HAP-1 (cell line): ENCODE measurements at places on chromosomes 5 and 9.

DNA sequence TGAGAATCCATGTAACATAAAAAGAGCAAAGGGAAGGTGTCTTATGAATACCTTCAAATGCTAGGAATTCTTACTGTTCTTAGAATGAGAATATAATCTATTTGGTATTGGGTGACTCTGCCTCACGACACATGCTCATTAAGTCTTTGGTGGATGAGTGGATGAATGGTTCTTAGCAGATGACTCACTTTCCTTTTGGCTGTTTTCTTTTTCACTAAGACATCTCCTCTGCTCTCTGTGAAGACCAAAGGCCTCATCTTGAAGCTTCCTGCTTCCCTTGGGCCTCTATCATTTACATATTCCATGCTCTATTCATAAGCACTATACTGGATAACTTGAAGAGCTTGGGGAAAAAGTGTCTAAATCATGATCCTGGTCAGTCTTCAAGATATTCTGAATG lies 468.1 kb downstream of the SPATA31D1 start:
- DNase-seq: no peak

GRCh38 chr5:132283423-132284043 lies 10.7 kb upstream of the SLC22A4 start:
- DNase-seq: no peak

GRCh38 chr9:92746567-92747458 lies 17.8 kb downstream of the BICD2 start:
- no peak for DNase-seq

DNA sequence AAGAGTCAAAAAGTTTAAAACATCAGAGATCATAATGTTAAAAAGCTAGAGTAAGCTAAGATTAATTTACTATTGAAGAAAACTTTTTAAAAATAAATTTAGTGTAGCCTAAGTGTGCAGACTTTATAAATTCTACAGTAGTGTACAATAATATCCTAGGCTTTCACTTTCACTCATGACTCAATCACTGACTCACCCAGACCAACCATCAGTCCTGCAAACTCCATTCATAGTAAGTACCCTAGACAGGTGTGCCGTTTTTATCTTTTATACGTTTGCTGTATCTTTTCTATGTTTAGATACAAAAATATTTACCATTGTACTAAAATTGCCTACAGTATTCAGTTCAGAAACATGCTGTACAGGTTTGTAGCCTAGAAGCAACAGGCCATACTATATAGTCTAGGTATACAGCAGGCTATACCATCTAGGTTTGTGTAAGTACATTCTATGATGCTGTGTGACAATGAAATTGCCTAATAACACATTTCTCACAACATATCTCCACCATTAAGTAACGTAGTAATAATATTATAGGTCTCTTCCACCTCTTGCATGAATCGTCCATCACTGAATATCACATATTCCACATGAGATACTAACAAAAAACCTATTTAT lies 59.2 kb downstream of the MEGF9 start:
- DNase-seq: no peak

DNA sequence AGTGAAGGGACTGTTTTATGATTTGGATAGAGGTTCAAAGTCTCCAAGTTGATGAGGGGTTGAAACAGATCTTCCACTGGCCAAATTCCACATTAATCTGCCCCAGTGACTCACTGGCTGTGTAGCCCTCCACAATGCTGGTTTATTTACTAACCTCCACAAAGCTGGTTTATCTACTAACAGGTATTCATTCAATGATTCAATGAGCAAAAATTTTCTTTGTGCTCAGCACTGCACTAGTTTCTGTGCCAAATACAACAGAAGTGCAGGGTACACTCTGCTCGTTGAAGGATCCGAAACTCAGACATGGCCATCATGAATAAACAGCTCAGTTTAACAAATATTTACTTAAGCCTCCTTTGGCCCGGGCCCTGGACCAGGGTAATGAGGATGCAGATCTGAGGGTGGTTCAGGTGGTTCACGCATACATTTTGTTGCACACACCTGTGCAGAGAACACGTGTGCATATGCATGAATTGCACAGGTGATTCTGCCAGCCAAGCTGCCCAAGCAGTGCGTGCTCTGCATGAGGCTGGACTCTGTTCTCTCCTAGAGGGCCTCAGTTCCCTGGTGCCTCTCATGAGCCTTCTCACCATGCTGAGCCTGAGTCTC lies 71.0 kb downstream of the SH3PXD2B start:
- DNase-seq: no peak

- no peak for DNase-seq
These were observed 45.2 kb upstream of the FAM240B start for GRCh38 chr9:38765101-38765500.

- DNase-seq: peak; percentile 47
These were observed 7.4 kb upstream of the SHC3 start for GRCh38 chr9:89185980-89186379.

DNA sequence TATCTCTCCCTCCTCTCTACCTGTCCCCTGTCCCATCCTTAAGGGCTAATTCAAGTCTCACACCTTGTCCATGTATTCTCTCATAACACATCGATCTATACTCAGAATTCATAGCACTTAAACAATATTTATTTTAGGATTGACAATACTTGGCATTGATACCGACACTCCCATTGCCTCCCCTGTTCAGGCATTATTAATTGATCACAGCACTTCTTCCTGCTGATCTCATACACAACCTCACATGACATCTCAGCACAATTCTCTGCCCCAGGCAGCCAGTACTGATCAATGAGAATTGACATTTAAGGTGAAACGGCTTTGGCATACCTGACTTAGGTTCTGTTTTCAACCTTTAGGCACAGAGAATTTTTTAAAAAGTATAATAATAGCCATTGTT lies 582.4 kb upstream of the BRINP1 start:
- DNase-seq: no peak

GRCh38 chr5:122429545-122430318 lies 117.7 kb downstream of the SNCAIP start:
- peak; percentile 95 for DNase-seq

GRCh38 chr5:159667286-159667685 lies 249.0 kb upstream of the ADRA1B start:
- no peak for DNase-seq

DNA sequence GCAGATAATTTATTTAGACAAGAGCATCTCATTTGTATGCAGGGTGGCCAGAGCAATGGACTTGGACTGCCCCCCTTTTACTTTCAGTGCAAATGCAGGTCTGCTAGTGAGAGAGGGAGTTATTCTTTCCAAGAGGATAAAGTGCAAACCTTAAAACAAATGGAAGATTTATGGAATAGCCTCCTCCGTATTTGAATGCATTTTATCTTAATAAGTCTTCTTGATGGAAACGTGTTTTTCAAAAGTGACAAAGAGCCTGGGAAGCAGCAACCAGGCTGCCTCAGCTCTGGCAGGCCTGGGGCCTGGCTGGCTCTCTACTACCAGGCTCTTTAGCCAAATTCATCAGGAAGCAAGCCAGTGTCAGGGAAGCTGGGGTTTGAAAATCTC lies 6.8 kb downstream of the NR2F1 start:
- DNase-seq: no peak

DNA sequence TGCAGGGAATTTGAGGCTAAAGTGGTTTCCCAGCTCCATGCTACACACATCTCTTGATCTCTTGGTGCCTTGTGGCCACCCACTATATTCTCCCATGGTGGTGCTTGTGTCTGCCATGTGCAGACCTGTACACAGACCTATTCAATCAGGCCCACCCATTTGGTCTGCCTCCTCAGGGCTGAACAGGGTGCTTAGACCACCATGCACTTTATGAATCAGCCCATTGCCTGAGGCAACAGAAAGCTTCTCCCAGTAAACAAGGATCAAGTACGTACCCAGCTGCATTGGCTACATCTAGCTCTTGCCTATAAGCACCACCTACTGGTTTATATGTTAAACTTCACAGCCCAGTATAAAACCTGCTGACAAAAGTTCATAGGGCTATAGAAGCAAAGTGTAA lies 664.3 kb upstream of the EDIL3 start:
- DNase-seq: no peak
